Stimulated activated CD4-positive, alpha-beta T cell treated with anti-CD3 and anti-CD28 coated beads, Interleukin-4, amount 100 ng/mL, for 24 hours (primary cell): ENCODE measurements at places on chromosomes 16 and 17.

DNA sequence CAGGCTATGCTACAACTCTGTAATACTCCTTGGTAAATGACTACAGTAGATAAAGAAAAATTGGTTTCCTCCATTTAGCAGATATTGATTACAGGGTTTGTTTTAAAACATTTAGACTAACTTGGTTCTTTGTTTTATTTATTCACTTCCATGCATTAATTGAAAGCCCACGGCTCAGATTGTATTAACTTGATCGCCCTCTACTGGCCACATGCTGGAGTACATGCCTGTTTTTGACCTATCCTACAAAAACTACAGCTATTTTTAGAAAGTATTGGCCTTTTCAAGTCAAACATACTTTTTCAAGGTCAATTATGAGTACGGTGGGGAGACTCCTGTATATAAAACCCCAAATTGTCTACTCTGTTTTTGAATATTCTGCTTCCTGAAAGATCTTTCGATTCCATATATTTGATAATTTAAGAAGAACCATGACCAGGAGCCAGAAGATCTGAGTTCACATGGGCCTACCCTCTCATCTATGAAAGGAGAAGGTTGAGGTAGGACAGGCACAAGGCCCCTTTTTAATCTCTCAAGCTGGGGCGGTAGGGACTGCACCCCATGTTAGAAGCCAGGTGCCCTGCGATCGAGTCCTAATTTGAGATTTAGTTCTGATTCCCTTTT is 51.8 kb downstream of the CA10 start:
- peak; percentile 35 for DNase-seq

GRCh38 chr16:5865236-5865635 is 767.6 kb upstream of the EEF2KMT start:
- no peak for DNase-seq

DNA sequence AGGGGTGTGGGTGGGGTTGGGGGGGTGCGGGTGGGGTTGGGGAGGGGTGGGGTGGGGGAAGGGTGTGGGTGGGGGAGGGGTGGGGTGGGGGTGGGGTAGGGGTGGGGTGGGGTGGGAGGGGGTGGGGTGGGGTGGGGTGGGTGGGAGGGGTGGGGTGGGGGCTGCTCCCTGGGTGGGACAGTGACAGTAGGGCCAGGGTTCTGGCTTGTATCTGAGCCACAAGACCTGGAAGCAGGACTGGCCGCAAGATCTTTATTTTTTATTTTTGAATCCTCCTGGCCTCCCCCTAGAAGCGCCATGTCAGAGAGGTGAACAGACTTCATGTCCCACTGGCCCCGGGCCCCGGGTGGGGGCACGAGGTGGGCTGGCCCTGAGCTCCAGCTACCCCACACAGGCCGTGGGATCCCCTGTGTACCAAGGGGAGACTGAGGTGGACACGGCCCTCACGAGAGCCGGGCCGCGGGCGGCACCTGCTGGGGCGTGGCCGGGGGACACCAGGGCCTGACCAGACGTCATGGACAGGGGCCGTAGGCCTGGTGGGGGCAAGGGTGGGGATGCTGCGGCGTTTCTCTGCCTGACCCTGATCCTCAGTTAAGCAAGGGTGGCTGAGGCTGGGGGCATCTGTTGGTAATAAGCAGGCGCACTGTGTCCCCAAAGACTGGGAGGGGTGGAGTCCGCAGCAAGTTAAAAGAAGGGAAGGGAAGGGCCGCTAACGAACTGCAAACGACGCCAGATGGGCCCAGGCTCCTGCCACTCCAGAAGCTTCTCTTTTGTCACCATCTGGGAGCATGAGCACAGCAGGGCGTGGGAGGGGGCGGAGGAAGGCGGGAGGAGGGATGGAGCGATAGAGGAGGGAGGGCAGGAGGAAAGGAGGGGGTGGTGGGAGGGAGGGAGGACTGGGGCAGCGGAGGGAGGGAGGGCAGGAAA is 22.3 kb upstream of the PABPN1L start:
- DNase-seq: no peak

- no peak for DNase-seq
Measured at GRCh38 chr17:18027280-18027679, 11.7 kb downstream of the ATPAF2 start.

- no peak for DNase-seq
Measured at GRCh38 chr17:7587420-7588151, 2.3 kb downstream of the SOX15 start.

GRCh38 chr17:14355556-14355955 is 54.7 kb downstream of the HS3ST3B1 start:
- no peak for DNase-seq
